ENCODE measurements at places on chromosomes 13 and 19.

DNA sequence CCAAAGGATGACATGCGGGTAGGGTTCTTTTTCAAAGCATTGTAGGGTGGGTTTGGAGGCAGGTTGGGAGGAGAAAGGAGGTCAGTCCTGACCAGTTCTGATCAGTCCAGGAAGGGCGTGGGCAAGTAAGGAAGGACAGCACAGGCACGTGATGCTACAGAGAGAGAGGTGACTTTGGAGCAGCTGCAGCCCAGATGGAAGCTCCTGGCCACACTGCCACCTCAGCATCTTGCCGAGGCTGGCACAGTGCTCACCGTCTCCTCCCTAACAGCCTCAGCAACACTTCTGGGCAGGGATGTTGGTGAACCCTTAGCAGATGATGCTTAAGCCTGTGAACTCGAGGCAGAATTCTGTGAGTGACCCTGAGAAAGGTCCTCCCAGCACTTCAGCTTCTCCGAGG, 155.1 kb downstream of the DCLK1 start:
- DNase-seq = no peak

GRCh38 chr19:21593008-21593481, 87.6 kb downstream of the ZNF429 start:
- no peak for DNase-seq

GRCh38 chr19:7799640-7800355, 30.2 kb upstream of the EVI5L start:
- peak; percentile 64 for DNase-seq

DNA sequence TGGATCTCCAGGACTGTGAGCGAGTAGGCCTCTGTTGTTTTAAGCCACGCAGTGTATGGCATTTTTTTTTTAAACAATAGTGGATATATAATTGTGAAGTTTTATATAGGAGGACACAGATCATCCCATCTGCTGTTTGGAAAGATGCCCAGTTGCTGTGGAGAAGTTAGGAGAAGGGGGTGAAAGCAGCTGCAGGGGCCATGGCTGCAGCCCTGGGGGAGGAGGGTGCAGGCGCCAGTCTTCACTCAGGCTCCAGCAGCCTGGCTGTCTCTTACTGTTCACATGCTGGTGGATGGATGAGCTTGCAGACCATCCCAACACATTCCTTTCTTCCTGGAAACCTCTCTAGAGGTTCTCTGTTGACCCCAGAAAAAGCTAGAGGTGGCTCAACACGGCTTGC, 242.3 kb downstream of the TEX29 start:
- DNase-seq = no peak

DNA sequence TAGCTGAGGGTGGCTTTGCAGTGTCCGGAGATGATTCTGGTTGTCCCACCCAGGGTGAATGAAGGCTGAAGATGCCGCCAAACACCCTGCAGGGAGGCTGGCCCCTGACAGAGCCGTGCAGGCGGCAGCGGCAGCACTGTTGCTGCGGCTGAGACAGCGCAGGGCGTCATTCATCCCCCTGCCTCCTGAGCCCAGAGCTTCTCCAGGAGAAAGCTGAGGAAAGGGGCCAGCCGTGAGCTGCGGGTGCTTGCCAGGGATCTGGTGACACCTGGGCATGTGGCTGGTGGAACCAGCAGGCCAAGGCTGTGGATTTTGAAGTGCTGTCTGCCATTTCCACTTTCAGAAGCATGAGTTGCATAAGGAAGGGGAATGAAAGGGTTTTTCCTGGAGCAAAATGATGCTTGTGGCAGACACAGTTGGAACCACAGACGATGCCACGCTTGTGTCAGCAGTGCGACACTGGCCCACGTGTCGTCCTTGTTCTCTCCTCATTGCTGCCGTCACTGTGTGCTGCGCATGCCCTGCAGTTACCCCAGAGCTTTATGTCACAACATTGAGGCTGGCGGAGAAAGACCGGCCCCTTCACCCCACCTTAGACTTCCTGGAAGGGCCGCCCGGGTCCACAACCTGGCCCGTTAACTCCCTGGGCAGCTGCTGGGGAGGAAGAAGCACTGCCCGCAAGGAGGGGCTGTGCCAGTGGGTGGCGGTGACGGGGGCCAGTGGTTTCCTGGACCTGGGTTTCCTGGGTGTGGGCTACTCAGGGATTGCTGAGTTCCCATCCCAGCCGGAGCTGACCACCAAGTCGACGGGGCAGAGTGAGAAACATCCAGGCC, 22.7 kb downstream of the TFDP1 start:
- DNase-seq = no peak

DNA sequence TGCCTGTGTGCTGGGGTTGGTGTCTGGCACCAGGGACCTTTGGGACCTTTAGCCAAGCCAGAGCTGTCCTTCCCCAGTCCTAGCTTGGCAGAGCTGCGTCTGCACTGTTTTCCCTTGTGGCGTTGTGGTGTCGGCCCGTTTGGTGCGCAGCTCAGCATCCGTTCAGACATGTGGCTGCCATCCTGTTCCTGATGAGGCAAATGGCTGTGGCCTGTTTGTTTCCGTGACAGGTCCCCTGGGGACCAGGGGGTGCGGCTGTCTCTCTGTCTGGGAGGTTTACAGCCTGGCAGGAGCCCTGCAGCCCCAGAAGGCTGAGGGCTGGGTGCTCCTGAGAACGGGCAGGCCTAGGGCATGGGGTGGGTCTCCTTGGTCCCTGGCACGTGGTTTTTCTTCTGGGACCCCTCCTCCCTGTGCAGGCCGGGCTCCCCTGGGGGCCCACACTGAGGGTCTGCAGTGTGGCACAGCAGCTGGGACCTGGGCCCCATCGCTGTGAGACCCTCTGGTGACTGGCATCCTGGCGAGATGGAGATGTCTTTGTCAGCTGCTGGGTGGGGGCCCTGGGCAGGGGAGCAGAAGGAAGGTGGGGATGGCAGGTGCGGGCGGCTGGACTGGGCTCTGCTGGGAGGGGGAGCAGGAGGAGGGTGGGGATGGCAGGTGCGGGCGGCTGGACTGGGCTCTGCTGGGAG, 4.0 kb downstream of the SPPL2B start:
- DNase-seq = peak; percentile 62

GRCh38 chr19:35098413-35099049, 17.1 kb upstream of the FXYD3 start:
- DNase-seq = no peak

GRCh38 chr13:80296638-80297037, 44.3 kb downstream of the SPRY2 start:
- no peak for DNase-seq

DNA sequence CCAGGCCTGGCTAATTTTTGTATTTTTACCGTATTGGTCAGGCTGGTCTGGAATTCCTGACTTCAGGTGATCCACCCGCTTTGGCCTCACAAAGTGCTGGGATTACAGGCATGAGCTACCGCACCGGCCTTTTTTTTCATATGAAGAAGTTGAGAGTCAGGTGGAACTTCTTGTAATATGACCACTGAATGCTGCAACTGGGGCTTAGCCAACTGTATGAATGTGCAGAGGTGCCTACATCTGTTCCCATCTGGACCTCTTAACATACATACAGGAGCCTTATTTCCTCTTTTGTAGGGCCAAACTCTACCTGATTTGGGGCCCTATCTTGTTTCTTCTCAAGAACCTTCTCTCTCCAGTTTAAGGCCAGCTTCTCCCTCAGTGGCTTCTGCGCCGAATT, 11.9 kb upstream of the GGACT start:
- DNase-seq = no peak

- no peak for DNase-seq
Observed at GRCh38 chr13:24173795-24174194, 13.3 kb downstream of the SPATA13 start.

All from small intestine (tissue), 16 donors.